ENCODE measurements at places on chromosomes 12 and 14.

DNA sequence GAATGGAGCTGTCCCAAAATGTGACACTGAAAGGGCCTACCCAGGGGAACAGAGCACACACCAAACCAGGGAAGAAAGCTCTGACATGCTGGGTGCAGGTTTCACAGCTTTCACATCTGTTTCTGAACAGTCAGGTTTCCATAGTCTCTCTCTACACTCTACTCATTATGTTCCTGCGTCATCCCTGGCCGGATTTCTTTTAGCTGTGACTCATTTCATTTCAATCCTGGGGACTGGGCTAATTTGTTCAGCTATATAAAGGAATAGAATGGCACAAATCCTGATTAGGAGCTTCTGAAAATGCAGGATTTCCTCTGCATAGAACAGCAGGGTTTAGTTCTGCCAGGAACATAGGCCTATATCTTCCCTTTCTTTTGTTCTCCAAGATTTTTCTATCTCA is 649.8 kb downstream of the RPS29 start:
- DNase-seq, result no peak

DNA sequence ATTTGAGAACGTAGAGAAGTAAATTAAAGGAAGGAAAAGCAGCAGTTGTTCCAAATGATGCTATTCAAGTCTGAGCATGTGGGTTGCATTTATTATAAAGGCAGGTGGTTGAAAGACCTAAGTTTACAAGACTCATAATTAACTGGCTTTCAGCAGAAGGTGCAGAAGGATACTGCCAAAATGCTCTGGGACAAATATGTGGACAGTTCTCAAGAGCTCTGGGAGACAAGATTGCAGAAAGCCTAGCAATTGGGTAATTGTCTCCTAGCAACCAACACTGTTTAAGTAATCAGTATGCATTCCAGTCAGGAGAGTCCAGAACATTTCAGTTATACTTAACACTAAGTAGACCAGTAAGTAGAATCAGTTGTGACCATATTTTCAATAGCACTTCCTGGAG is 131.5 kb downstream of the GPR135 start:
- DNase-seq, result no peak

DNA sequence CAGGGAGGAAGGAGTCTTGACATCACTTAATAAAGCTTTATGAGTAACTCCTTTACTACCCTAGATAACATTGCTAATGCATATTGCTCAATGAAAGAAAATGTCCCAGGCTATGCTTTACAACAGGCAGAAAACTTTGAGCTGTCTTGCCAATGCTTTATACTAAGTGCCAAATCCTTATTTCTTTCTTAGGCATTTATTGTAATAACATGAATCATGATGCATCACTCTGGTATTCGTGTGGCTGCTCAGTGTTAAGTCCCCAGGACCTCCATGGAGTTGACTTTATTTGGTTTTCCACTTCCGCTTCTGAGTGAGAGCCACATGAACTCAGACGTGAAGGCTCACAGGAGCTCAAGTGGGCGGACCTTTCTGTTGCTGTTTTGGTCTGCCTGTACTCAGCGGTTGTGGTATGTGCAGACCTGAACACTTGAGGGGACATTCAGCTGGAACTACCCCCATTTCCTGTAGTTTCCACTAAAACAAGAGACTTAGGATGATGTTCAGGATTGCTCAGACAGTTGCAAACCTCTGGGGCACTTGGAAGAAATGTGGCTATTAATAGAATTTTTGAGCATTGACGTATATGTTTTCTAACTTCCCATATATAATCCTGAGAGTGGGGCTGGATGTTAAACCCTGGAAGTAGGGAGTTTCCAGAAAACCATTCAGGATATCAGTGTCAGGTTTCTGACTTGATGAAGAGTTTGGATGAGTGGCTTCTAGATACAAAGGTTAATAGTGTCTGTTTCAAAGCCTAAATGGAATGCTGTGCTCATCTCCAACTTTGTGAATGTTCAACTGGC is 258.6 kb downstream of the MSRB3 start:
- no peak for DNase-seq

DNA sequence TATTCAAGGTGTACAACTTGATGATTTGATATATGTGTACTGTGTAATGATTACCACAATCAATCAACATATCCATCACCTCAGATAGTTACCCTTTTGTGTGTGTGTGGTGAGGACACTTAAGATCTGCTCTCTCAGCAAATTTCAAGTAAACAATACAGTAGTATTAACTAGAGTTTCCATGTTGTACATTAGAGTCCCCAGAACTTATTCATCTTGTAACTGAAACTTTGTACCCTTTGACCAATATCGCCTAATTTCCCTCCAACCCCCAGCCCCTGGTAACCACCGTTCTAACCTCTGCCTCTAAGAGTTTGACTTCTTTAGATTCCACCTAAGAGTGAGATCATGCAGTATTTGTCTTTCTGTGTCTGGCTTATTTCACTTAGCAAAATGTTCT is 12.1 kb downstream of the ADCK1 start:
- DNase-seq, result no peak

DNA sequence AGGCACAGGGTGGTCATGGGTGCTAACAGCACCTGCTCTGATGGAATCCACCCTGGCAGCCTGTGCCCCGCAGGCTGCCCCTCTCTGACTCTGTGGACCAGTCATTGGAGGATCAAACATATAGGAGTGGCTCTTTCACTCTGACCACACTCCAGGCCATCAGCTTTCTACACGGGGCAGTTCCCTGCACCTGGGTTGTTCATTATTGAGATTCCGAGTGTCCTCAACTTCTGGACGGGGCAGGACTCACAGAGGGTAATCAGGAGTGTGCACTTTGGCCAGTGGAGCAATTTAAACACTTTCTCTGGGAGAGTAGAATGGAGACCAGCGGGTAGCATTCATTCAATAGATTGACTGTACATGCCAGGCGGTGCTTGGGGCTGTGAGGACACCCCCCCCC is 94.8 kb downstream of the NINJ2 start:
- DNase-seq, result no peak

- DNase-seq, result no peak
These were observed 33.9 kb downstream of the PLCZ1 start for GRCh38 chr12:18703911-18704310.

Data from stimulated activated CD8-positive, alpha-beta memory T cell treated with anti-CD3 and anti-CD28 coated beads, Interleukin-7, amount 100 ng/mL, for 1 hour (primary cell).